Non-pigmented ciliary epithelial cell (primary cell): ENCODE measurements at places on chromosomes 6 and 20.

DNA sequence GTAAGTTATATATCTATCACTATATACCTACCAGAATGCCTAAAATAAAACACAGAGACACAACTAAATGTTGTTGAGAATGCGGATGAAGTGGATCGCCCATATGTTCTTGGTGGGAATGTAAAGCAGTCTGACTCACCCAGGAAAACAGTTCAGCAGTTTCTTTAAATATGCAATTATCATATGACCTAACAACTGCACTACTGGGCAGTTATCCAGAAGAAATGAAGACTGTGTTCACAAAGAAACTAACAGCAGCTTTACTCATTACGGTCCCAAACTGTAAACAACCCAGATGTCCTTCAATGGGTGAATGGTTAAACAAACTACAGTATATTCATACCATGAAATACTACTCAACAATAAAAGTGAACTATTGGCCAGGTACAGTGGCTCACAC lies 14.3 kb upstream of the ZC3H12D start:
- peak; percentile 90 for DNase-seq

GRCh38 chr6:130240232-130240631 lies 17.5 kb upstream of the SAMD3 start:
- peak; percentile 63 for DNase-seq

DNA sequence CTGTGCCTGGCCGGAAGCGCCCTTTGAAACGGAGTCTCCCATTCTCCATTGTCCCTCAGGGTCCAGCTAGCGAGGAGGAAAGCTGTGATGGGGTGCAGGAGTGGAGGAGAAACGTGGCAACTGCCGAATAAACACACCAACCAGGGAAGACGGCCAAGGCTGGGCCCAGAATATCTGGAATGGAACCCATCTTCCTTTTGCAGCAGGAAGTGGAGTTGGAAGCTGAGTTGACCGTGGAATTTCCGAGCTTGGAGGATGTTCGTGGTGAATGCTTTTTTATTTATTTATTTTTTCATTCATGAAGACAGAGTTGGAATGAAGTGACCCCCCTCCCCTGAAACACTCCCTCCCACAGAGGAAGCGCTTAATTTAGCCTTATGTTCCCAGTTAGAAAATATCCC lies 105.6 kb upstream of the RNF24 start:
- no peak for DNase-seq

DNA sequence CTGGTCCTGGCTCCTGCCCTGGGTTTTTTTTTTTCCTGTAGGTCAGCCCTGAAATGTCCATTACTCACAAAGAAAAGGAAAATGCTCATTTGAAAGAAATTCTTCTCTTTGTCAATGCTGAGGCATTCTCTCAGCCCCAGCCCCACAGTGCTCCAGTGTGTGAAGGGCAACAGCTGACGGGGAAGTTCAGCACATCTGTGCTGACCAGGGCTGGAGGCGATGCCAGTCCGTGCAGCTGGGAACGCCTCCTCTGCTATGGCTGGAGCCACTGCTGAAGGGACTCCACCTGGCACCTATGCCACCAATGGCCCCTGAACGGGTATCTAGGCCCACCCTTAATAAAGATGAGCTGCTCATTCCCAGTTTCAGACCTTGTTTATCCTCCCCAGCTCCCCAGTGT lies 71.9 kb upstream of the SLCO4A1 start:
- no peak for DNase-seq

- DNase-seq: no peak
Measured at GRCh38 chr6:11392778-11393507, 144.6 kb upstream of the TMEM170B start.

- no peak for DNase-seq
Measured at GRCh38 chr6:150535818-150536220, 63.9 kb upstream of the PLEKHG1 start.

GRCh38 chr20:47314647-47315338 lies 41.7 kb downstream of the ZMYND8 start:
- DNase-seq: no peak

DNA sequence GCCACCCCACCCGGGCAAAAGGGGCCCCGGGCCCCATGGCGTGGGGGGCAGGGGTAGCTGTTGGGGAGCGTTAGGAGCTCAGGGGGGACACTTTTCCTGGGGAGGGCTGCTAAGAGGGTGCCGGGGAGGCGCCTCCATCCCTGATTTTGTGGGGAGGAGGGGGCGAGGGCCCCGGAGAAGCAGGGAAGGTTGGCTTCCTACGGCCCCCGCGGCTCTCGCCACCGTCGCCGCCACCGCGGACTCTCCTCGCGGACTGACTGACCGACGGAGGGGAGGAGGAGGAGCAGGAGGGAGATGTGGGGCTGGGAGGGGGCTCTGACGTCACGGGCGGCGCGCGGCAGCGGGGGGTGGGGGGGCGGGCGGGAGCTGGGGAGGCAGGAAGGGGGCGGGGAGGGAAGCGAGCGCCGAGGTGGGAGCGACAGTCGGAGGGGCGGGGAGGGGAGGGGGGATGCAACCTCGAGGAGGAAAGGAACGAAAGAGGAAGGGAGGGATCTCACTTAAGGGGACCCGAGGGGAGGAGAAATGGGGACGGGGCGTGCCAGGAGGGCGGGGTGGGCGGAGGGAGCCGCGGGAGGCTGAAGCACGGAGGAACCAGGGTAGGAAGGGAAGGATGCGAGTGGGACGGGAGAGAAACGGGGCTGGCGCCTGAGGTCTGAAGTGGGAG lies 5.1 kb downstream of the GABBR1 start:
- DNase-seq: no peak

DNA sequence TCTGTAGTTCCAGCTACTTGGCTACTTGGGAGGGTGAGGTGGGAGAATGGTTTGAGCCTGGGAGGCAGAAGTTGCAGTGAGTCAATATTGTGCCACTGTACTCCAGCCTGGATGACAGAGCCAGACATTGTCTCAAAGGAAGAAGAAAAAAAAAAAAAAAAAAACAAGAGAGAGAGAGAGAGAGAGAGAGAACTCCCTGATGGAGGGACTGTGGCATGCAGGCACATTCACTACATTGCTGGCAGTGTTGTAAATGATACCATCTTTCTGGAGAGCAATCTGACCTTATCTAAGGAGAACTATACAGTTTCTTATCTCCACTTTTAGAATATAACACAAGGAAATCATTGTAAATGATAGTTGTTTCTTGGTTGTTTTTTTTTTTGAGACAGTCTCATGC lies 85.1 kb downstream of the MDN1 start:
- no peak for DNase-seq

DNA sequence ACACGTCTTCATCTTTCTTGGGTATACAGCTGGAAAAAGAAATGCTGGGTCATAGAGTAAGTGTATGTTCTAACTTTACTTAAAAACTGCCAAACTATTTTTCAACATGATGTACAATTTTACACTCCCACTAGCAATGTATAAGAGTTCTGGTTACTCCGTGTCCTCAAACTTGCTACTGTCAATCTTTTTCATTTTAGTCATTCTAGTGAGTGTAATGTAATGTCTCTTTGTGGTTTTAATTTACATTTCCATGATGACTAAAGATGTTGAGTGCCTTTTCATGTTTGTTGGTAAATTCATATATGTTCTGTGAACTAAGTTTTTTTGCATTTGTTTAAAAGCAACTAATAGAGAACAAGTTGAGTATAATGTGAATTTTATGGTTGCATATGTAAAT lies 43.9 kb downstream of the ATG5 start:
- no peak for DNase-seq

DNA sequence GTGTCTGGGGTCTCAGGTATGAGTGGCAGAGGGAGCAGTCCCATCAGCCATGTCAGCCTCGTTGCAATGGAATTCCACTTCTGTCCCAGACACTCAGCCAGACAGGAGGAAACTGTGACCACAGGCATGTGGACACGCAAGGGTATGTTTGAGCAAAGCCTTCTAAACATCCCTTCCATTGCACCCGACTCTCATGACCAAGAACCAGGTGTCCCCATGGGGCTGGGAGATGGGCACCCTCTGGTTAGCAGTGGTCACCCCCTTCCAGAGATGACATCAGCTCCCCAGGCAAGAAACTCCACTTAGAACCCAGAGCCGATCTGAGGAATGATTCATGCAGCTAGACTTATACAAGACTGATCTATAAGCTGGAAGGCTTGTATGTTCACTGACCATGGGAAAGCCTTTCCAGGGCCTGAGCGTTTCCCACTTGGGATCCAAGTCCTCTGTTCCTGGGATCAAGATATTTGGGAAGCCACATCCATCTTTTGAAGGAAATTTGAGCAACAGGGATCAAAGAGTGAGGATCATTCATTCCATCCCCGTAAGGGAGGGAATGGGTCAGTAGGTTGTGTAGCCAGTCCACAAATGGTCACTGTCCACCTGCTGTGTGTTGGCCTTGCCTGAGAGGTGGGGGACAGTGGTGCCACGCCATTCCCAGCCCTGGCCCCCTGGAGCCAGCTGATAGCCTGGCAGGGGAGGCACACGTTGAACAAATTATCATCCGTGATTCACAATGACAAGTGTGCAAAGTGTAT lies 3.9 kb upstream of the MRGBP start:
- no peak for DNase-seq

GRCh38 chr6:80249897-80250296 lies 143.4 kb downstream of the BCKDHB start:
- DNase-seq: peak; percentile 9
